CD4-positive, alpha-beta T cell treated with Interleukin-17A for 4 hours (primary cell): ENCODE measurements at places on chromosomes 3 and 15.

DNA sequence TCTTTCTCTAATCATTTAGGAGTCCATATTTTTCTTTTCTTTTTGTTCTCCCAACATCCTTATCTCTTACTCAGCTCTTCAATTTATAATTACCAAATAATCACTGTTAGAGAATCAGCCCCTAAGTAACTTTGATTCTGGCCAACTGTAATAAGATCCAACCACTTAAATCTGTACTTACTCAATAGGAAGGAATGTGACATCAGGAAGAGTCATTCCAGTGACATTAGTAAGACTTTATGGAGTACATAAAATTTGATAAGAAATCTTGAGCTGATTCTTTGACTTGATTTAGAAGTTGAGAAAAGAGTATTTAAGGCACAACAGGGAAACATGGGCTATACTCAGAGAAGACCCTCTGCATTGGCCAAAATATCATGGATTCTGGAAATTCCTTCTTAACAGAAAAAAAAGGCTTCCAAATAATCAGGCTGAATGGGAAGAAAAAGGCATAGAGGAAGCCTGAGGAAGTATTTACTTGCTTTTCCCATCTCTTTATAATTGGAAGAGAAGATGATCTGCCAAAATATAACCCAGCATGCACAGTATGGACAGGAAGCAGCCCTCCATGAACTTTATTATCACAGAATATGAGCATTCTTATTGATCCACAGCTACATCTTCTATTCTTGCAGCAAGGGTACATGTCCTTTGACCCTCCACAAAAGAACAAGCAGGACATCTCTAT is 289.7 kb upstream of the TPRG1 start:
- DNase-seq: no peak

GRCh38 chr15:60781211-60781713 is 302.3 kb upstream of the ICE2 start:
- no peak for DNase-seq

DNA sequence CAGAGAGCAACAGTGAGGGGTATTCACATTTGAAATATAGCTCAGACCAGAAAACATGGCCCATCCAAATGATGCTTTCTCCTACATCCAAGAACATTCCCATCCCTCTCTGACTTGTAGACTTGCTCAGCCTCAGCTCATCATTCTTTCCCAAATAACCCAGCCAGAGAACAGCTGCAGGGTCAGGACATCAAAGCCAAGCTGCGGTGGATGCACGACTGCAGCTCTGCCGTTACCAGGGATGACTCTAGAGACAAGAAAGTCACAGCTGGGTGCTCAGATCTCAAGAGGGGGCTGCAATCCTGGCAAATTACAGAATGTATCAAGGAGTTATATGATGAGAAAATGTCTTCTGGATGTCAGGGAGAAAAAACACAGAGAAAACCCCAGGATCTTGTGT is 944.3 kb downstream of the NTRK3 start:
- DNase-seq: no peak

GRCh38 chr15:65214010-65214409 is 2.7 kb upstream of the CILP start:
- DNase-seq: no peak

DNA sequence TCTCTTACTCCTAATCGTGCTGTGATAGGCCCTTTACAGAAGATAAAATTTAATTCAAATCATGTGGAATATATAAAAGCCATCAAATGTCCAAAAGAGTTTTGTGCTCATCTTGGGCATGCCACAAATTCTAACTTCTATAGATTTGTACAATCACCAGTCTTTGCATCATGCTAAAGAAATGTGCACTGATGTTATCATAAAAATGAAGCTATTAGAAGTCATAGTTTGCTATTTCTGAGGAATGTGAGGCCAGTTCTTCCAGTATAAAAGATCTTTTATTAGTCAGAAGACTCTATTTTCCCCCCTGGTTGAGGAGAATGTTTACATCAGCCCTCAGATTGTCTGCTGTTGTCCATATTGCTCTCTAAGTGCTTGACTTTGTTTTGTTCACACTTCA is 2.1 kb upstream of the ANXA2 start:
- DNase-seq: no peak

- DNase-seq: no peak
Observed at GRCh38 chr3:147797095-147797494, 387.9 kb downstream of the ZIC1 start.

DNA sequence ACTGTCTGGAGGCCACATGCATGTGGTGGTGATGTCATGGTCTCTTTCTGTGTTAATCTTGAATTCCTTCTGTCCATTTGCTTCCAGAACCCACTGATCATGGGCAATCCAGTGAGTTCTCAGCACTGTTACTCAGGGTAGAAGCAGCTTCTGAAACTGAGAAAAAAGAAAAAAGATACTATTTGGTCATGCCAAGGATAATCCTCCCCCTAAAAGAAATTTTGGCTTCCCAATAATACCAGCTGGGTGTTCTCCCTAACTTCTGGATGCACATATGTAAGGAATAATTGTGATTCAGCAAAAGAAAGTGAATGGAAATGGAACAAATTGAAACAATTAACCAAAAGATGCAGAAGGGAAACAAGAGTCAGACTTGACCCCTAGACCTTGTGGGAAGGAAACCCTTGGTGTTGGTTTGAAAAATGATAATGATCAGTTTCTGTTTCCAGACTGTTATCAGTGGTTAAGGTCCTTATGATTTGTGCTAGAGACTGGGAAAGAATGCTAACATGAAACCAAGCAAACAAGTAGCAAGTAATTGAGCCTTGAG is 92.3 kb downstream of the RBMS3 start:
- no peak for DNase-seq

- no peak for DNase-seq
Observed at GRCh38 chr3:147361454-147362420, 44.6 kb downstream of the ZIC4 start.

GRCh38 chr15:40255033-40255432 is 16.2 kb downstream of the PAK6 start:
- DNase-seq: no peak

GRCh38 chr15:88204584-88204983 is 52.0 kb downstream of the NTRK3 start:
- DNase-seq: no peak

DNA sequence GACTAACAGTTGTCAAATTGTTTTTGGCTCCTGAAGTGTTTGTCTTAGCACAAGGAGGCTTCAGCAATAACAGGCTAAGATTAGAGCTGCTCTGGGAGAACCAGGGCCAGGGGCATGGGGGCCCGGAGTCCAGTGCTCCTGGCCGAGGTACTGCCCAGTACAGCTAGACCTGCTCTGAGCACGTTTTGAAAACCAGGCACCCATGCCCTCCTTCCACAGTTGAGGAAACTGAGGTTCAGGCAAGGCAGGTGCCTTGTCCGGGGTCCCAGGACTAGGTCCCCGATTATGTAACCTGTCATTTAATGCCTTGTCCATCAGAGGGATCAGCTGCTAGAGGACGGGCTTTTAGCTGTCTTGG is 19.2 kb downstream of the KBTBD13 start:
- DNase-seq: no peak

- DNase-seq: no peak
Observed at GRCh38 chr3:37991109-37991508, 523 bp downstream of the VILL start.

DNA sequence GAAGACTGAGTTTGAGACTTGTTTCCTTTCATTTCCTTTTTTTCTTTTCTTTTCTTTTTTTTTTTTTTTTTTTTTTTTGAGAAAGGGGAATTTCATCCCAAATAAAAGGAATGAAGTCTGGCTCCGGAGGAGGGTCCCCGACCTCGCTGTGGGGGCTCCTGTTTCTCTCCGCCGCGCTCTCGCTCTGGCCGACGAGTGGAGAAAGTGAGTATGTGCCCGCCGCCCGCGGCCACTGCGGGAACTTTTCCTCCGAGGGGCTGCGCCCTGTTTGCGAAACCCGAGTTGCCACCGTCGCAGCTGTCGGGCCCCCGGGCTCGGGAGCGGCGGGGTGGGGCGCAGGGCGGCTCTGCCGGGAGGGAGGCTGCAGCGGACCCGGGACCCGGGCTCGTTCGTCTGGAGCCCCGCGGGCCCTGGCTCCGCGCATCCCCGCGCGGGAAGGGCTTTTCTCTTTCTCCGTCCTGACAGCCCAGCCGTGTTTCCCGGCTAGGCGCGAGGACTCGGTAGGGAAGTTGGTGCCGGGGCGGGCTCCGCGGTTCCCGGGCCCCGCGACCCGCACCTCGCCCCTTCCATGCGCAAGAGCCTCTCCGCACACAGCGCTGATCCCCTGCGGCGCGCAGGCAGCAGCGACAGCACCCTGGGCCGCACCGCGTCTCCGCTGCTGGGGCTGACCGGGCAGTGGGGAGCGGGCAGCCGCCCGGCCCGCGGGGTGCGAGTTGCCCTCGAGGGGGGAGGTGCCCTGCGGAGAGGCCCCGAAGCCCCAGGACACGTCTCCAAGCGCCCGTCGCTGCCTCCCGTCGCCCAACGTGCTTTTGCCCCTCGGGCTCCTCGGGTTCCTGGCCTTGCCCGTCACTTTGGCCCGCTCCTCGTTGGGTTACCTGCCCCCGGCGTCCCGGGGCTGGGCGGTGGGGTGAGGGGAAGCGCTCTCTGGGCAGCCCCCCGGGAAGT is 1.4 kb downstream of the IGF1R start:
- DNase-seq: peak; percentile 55

DNA sequence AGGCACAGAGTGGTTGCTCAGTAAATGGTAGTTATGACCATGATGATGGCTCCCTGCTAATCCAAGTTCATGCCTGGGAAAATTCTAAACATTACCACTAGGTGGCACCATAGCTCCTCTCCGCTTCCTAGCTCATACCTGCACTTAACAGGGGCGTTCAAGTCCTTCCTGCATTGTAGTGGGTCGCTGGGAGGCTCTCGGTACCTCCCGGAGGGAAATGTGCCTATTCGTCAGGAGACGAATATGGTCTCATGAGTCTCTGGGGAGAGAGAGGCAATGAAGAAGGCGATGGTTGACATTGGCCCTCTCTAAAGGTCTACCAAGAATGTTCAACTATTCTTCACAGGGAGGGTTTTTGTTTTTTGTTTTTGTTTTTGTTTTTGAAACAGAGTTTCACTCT is 10.9 kb downstream of the MESP1 start:
- peak; percentile 63 for DNase-seq

- no peak for DNase-seq
Observed at GRCh38 chr3:149686996-149687395, 29.2 kb upstream of the WWTR1 start.

DNA sequence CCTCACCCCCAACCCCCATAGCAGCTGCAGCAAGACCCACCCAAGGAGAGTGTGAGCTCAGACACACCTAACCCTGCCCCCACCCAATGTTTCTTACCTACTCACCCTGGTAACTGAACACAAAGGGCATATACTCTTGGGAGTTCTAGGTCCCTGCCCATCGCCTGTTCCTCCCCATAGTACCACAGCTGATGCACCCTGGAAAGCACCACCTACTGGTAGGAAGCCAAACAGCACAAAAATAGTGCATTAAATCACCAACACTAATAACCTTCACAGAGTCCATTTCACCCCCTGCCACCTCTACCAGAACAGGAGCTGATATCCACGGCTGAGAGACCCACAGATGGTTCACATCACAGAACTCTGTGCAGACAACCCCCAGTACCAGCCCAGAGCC is 245.2 kb downstream of the EFHB start:
- DNase-seq: no peak

- no peak for DNase-seq
Observed at GRCh38 chr15:43519196-43519595, 1.8 kb downstream of the MAP1A start.

DNA sequence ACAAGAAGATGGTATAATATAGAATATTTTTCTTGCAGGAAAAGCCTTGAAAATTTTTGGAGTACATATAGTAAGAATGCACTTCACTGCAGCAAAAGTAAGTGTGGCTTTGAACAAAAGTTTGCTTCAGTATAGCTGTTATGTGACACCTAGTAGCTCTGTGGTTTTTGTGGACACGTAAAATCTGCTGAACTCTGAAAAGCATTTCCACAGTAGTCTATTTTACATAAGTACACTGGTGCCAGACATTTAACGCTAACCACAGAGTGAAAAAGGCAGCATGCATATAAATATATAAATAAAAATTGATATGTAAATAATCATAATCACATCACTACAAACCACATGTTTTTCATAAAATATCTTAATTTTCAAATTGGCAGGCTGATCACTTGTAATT is 39.8 kb downstream of the CGGBP1 start:
- DNase-seq: no peak

- no peak for DNase-seq
Observed at GRCh38 chr3:60919296-60919695, 332.0 kb downstream of the FHIT start.

GRCh38 chr3:42633544-42633943 is 20.0 kb upstream of the ZBTB47 start:
- DNase-seq: no peak

- DNase-seq: no peak
Observed at GRCh38 chr15:45645026-45645980, 10.5 kb downstream of the SQOR start.

DNA sequence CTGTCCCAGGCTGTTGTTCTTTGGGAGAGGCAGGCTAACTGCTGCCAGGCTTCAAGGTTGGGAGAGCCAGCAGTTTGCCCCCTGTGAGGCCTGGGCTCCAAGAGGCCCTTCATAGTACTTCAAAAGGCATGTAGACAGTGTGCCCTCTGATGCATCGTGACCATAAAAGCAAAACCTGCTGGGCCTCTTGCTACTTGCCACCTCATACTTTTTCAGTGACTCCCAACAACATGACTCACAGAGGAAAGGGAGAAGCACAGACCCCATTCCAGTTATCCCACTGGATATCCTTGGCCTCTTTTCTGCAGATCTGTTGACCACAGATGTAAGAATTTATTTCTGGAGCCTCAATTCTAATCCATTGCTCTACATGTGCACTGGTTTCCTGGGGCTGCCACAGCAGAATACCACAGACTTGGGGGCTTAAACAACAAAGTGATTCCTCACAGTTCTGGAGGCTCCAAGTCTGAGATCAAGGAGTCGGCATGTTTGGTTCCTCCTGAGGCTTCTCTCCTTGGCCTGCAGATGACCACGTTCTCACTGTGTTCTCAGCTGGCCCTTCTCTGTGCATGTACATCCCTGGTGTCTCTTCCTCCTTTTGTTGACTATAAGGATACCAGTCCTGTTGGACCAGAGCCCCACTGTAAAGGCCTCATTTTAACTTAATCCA is 8.9 kb upstream of the NSMCE3 start:
- no peak for DNase-seq

DNA sequence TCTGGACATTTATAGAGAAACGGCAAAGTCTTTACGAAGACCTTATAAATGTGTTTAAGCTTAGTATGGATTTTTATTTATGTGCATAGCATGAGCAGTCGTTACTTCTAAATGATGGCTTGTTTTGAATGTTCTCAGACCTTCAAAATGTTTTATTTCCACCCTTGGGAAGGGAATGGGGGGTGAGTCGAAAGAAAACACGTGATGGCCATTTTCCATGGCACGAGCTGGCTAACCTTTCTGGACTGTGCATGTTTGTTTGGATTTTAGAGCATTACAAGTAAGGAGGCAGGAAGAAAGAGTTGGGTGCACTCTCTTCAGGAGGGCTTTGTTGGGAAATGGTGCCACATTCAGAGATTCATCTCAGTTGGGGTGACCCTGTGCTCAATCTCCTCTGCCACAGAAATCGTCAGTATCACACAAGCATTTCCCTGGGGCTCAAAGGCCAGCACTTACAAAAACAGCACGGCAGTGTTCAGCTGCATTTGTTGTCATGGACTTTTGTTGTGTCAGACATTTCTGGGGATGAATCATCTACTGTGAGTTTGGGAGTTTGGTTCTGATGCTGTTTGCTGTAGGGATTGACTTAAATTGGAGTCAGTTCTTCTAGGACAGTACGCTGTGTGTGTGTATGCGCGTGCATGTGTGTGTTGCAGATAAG is 52.3 kb upstream of the ADAMTS9 start:
- no peak for DNase-seq
